Ureter (tissue), 1 donor: ENCODE measurements at places on chromosomes 12 and 14. TPM values are rescaled to one million over a fixed set of nuclear protein-coding genes. Genes with fewer than 3 reads are reported as not detected.

The MYRFL gene
- total RNA-seq, result not detected

The CLEC9A gene
- total RNA-seq, result 0.57 TPM

The ADAM21 gene
- not detected for total RNA-seq

The GARIN6 gene
- not detected for total RNA-seq

The ZFHX2 gene
- 2.8 TPM for total RNA-seq

The CIDEB gene
- 11.1 TPM for total RNA-seq

The SCN8A gene
- 2.2 TPM for total RNA-seq

The KRT73 gene
- not detected for total RNA-seq

The MAP3K9 gene
- 14.0 TPM for total RNA-seq

The KLC1 gene
- total RNA-seq, result 179 TPM

The POP5 gene
- total RNA-seq, result 54.6 TPM

The TMEM179 gene
- 0.86 TPM for total RNA-seq

The NRL gene
- 3.9 TPM for total RNA-seq

The VASH1 gene
- 9.0 TPM for total RNA-seq

The TAS2R20 gene
- 6.1 TPM for total RNA-seq

The NXPH4 gene
- not detected for total RNA-seq

- no peak for DNase-seq
Measured at GRCh38 chr14:43898687-43899086, 608.4 kb downstream of the FSCB start.

- no peak for DNase-seq
Measured at GRCh38 chr14:33897878-33898535, 52.9 kb downstream of the EGLN3 start.

DNA sequence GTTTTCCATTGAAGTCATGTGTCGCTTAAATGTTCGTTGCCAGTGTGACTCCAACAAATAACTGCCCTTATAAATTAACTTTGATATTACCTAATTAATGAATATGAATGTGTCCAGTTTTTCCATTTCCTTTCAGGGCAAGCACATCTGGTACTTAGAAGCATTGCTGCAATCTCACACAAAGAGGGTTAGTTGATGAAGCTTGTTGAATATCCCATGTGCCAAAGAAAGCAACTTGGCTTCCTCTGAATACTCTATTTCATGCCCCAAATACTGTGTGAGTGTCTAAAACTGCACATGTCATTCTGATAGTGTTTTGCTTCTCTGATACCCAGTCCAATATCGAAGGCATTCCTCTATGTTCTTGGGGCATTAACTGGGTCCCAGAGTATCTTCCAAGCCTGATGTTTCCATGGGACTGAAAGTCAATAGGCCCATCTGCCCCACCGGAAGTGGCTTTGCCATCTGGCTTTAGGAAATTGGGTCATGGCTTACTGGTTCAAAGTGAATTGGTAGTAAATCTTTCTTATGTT is 75.8 kb upstream of the CNTN1 start:
- DNase-seq, result no peak

- no peak for DNase-seq
Measured at GRCh38 chr12:104569346-104570173, 112.8 kb downstream of the CHST11 start.

GRCh38 chr12:117985182-117985581 is 16.4 kb upstream of the KSR2 start:
- no peak for DNase-seq

- DNase-seq, result no peak
Measured at GRCh38 chr14:25607192-25607591, 557.2 kb upstream of the STXBP6 start.

- no peak for DNase-seq
Measured at GRCh38 chr12:16857456-16857923, 251.5 kb upstream of the LMO3 start.

DNA sequence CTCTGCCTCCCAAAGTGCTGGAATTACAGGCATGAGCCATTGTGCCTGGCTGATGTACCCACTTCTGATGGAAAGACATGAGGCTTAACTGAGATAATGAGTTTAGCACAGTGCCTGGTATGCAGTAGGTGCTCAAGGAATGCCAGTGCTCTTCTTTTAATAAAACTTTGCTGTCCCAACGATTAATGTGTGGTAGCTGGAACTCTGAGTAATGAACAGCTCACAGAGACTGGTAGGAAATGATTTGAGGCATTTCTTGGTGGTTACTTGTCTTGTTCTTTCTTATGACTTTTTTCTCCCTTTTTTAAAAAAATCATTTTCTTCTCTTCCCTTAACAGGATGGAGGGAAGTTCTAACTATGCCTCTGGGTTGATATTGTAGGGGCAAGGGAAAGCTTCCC is 235.7 kb upstream of the PWP1 start:
- no peak for DNase-seq

- DNase-seq, result no peak
Measured at GRCh38 chr14:66045572-66046021, 440.6 kb upstream of the CCDC196 start.

DNA sequence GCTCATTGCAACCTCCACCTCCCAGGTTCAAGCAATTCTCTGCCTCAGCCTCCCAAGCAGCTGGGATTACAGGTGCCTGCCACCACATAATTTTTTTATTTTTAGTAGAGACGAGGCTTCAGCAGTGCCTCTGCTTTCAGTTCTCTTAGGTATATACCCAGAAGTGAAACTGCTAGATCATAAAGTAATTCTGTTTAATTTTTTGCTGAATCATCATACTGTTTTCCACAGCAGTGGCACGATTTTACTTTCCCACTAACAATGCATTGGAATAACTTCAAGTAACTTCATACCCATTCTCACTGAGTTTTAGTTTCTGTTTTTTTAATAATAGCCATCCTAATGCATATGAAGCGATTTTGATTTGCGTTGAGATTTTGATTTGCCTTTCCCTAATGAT is 148.0 kb upstream of the G2E3 start:
- DNase-seq, result no peak

DNA sequence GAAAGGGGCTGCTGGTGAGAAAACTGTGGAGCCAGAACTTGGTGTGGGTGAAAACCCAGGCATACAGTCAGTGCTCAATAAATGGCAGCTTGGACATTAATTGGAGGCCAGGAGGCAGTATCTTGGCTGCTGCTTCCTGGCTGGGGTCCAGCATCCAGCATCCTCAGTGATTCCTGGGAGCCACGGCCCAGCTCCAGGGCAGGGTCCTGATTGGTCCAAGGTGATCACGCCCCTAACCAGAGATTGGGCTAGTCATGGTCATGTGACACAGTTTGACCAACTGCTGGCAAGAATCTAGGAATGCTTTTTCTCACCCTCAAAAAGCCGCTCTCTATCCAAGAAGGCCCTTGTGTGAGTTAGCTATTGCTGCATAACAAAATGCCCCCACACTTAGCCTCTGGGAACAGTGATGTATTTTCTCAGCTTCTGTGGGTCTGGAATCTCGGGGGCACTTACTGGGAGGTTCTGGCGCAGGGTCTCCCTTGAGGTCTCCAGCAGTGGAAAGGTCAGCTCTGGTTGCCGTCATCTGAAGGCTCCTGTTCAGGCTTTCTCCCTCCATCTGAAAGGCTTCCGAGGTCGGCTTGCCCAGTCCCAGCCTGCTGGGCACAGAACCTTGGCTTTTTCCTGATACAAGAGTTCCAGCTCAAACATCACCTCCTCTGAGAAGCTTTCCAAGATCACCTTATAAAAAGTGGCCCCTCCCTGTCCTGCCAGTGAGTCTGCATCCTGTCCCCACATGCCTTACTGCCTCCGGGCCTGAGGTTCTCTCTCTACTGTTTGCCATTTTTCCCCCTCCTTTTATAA is 119.2 kb upstream of the NCOR2 start:
- no peak for DNase-seq

GRCh38 chr14:59332727-59333126 is 132.5 kb downstream of the GPR135 start:
- DNase-seq, result no peak

DNA sequence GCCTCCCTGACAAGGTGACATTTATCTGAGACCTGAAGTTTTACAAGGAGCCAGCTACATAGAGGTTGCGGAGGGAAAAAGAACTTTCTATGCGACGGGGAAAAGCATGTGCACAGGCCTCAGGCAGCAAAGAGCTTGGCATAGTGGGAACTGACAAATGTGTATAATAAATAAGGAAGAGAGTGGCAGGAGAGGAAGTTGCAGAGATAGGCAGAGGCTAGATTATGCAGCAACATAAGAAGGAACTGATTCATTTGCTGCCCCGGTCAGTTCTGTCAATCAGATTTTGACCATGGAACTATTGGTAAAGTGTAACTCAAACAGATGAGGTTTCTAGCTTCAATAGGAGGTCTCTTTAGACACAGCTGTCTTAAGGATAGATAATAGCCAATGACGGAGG is 33.7 kb upstream of the RIC8B start:
- DNase-seq, result no peak

- no peak for DNase-seq
Measured at GRCh38 chr14:91346838-91347173, 70.8 kb downstream of the CCDC88C start.

DNA sequence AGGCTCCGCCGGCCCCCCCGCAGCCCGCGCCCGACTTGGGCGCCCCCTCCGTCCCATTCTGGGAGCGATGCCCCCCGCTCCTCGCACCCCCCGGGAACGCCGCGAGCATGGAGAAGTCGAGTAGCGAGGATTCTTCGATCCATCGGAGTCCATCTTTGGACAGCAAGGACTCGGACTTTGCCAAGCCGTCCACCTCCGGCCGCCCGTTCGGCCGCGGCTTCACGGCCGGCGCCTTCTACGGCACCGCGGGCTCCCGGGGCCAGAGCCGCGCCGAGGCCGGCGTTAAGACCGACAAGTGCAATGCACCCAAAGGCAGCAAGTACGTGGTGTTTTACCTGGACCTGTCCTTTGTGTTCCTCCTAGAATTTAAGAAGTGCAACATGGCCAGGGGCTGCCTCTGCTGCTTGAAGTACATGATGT is 123.6 kb downstream of the TSPAN9 start:
- DNase-seq, result no peak

GRCh38 chr12:124336742-124337520 is 42.0 kb downstream of the RFLNA start:
- DNase-seq, result no peak

- DNase-seq, result no peak
Measured at GRCh38 chr12:12540261-12541013, 22.2 kb downstream of the DUSP16 start.

GRCh38 chr12:60465060-60465459 is 869.2 kb downstream of the SLC16A7 start:
- no peak for DNase-seq

DNA sequence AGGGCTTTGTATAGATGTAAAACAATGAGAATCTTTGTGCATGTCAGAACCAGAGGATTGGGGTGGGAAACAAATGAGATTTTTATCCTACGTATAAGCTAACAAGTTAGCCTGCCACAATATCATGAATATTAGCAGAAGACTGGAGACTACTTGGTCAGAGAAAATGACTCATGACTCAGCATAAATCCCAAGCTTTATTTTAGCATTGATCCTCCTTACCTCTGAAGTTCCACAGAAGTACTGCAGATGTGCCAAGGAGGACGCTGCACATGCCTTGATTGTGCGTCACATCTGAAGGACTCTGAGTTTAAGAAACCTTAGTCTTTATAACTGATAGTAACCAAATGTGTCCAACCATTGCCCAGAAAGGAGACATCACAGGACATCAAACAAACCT is 234.0 kb upstream of the RPL10L start:
- DNase-seq, result no peak

DNA sequence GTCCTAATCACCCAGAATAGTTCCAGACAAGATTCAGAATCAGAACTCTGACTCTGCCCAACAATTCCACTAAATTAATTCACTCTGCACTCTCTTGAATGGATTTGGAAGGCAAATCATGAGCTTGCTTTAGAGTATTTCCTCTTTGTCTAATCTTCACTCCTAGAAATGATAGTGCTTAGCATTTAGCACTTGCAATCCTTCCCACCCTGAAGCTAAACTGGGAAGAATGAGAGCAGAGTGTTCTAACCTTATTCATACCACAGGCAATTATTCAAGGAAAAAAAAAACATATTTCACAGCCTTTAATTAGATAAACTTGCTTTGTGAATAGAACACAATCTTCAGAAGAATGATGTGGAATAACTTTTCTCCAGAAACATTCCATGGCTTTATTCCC is 264.6 kb downstream of the PAWR start:
- no peak for DNase-seq

DNA sequence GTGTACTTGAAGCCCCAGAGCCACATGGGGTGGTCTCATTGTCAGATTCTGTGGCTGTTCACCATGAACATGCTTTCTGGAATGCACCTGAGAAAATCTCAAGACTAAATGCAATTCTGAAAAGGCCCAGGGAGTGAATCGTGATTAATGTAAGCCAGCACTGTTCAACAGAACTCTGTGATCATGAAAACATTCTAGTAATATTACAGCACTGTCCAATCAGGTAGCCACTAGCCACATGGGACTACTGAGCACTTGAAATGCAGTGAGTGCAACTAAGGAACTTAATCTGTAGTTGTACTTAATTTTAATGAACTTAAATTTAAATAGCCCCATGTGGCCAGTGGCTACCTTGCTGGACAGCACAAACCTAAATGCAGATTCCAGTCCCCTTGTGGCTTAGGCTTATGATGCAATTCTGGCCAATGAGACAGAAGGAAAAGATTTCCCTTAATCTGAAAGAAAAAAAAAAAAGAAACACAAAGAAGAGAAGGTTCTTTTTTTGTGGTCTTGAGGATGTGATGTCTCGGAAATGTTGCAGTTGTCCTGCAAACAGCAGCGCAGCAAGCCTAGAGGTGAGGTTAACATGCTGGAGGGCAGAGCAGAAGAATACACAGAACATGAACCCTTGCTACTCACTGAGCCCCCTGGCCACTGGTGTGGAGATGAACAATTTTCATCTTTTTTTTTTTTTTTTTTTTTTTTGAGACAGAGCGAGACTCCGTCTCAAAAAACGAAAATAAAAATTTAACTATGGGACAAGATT is 48.2 kb downstream of the SPPL3 start:
- DNase-seq, result no peak
